Mesendoderm (in vitro differentiated cells): ENCODE measurements at places on chromosomes 11 and 22.
A peak's percentile ranks its signal among the peaks of the same experiment; 100 is the strongest.

DNA sequence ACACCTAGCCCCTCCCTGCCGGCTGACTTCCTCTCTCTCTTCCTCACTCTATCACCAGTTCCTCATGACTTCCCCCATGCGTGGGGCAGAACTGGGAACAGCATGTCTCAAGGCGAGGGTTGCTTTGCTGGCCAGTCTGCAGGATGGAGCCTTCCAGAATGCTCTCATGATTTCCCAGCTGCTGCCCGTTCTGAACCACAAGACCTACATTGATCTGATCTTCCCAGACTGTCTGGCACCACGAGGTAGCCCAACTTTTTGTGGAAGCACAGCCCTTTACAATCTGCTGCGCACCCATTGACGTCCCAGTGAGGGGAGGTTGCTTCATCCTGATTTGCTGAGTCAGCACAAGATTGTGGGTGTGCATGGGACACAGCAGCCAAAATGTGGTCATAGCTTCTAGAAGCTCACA lies 8.6 kb downstream of the TCN2 start:
- no peaks in the 10 kb centered on the region for H3K4me1 ChIP-seq
- no peak for DNase-seq
- H3K4me3 ChIP-seq, result no peak overlapping the region

DNA sequence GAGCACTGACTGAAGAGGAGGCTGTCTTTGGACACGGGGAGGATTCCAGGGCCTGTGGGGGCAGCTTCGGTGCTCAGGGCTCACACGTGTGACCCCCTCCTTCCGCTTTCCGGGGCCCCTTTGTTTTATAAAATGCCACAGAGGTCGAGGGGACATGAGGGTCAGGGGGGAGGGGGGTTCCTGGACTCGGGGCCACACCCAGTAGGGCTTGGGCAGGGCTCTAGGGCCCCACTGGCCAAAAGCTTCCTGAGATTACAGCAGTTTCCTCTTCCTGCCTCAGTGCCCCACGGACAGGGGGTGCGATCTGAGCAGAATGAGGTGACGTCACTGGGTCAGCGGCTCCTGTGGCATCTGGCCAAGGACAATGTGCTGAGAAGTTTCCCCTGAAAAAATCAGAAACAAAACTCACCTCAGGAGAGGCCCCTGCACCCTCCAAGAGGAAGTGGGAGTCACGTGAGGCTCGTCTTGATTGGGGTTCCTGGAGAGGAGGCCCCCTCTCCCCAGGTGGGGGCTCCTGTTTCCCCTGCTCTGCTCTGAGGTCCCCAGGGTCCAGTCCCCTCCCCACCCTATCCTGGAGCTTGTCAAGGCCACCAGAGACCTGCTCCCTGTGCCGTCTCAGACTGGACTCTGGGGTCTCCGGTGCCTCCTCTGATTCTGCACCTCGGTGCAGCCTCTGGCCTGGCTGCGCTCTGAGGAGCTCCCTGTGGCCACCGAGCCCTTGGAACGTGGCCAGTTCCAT lies 6.4 kb upstream of the IFITM3 start:
- no peaks in the 10 kb centered on the region for H3K36me3 ChIP-seq
- H3K27ac ChIP-seq, result no peak overlapping the region
- H3K4me3 ChIP-seq, result no peak overlapping the region
- H3K4me1 ChIP-seq, result peaks cover 5% of the 10 kb centered on the region
- DNase-seq, result no peak

DNA sequence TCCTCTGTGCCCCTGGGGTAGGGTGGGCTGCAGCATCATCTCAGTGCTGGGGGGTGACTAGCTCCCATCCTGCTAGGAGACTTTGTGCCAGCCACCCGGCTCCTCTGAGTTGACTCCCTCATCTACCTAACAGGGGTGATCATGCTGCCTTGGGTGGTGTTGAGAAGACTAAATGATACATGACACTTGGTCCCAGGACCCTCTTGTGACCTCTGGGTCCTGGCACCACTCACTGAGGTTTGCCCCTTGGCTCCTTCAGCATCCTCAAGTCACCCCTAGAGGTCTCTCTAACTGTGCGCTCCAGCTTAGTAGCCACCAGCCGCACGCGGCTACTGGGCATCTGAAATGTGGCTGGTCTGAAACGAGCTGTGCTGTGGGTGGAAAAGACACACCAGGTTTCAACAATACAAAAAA lies 72.1 kb downstream of the LRRC32 start:
- no peak overlapping the region for H3K4me3 ChIP-seq
- H3K4me1 ChIP-seq, result no peaks in the 10 kb centered on the region
- H3K36me3 ChIP-seq, result no peaks in the 10 kb centered on the region
- no peaks in the 10 kb centered on the region for H3K27me3 ChIP-seq
- H3K27ac ChIP-seq, result no peak overlapping the region
- DNase-seq, result peak; percentile 74

DNA sequence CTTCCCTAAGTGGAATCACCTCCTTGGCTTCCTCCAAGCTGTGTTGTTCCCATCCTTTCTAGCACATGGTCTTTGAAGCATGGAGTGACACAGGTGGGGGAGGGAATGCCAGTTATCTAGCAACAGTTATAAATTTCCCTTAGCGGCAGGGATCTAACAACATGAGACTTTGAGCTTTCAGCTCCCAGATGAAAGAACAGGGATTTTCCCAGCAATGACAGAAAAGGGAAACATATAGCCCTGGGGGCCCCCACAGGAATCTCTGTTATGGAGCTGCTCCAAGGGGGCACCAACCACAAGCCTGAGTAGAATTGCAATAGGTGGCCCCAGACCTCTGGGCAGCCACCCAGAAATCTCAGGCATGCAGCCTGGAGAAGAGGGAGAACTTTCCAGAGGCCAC lies 163.0 kb downstream of the GRIK4 start:
- no peaks in the 10 kb centered on the region for H3K36me3 ChIP-seq
- H3K4me3 ChIP-seq, result no peak overlapping the region
- H3K4me1 ChIP-seq, result no peaks in the 10 kb centered on the region
- H3K27ac ChIP-seq, result no peak overlapping the region

- H3K4me1 ChIP-seq, result peaks cover 2% of the 10 kb centered on the region
- H3K36me3 ChIP-seq, result no peaks in the 10 kb centered on the region
- H3K27ac ChIP-seq, result no peak overlapping the region
- no peaks in the 10 kb centered on the region for H3K27me3 ChIP-seq
- H3K4me3 ChIP-seq, result no peak overlapping the region
- no peak for DNase-seq
These were observed 32.5 kb upstream of the SLC35C1 start for GRCh38 chr11:45772449-45772774.
